HFF-Myc (cell line): ENCODE measurements at places on chromosomes 5 and 9.

GRCh38 chr5:1498623-1499416, 24.9 kb downstream of the LPCAT1 start:
- no peak for DNase-seq

DNA sequence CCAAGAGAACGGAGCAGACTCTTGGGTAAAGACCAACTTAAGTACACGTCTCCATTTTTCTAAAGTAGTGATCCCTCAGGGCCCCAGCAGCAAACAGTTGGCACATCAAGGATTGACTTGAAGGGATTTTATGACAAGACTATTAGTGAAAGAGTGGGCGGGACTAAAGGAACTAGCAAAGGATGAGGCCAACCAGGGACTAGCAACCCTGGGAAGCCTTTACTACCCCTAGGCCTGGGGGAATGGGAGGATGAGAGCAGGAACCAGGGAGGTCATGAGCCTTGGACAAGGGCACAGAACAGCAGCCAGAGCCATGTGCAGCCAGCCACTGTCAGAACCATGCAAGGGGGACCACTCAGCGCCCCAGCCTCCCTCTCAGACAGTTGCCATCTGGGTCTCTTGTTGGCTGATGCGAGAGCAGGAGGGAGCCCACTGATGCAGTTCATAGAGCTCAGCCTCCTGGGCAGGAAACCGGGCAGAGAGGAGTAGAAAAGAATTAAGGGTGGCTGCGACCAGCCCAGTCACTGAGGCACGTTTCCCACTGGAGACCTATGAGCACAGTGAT, 28.1 kb downstream of the TGFBI start:
- no peak for DNase-seq

GRCh38 chr9:12194731-12195130, 498.5 kb upstream of the TYRP1 start:
- DNase-seq = no peak

- no peak for DNase-seq
Measured at GRCh38 chr5:35336230-35336629, 105.9 kb upstream of the PRLR start.

GRCh38 chr9:97695995-97696802, 941 bp downstream of the XPA start:
- DNase-seq = no peak

DNA sequence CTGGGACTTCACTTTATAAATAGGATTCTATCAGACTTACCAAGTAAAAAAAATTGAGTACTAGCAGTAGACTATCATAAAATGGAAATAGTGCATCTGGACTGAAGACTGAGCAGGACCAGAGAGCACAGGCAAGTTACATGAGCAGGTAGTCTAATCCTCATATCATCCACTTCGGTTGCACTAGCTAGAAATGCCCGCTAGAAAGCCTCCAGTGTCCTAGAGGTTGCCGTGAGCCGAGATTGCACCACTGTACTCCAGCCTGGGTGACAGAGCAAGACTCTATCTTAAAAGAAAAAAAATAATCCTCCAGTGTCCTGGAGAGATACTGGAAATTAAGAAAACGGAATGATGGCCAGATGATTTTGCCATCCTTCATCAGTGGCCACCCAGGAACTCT, 20.0 kb downstream of the C5orf47 start:
- no peak for DNase-seq
